Lower lobe of right lung (tissue), 2 donors: ENCODE measurements at places on chromosomes 11 and 22.

DNA sequence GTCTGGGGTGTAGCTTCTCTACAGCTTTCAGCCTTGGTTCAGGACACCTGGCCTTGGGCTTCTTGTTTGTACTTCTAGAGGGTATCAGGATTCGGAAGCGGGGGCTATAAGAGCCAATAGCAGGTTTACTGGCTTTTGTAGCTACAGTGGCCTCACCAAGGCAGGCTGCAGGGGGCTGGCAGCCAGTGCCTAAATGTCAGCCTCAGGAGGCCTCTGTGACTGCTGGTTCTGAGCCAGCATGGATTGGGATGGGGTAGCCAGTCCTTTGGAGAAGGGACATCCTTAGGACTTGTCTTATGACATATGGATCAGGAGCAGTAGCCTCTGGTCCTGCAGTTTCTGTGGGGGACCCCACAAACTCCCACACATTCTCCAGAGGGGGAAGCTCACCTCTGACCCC is 29.9 kb downstream of the EIF3F start:
- DNase-seq: no peak

GRCh38 chr22:23638611-23639010 is 6.5 kb upstream of the DRICH1 start:
- DNase-seq: no peak

DNA sequence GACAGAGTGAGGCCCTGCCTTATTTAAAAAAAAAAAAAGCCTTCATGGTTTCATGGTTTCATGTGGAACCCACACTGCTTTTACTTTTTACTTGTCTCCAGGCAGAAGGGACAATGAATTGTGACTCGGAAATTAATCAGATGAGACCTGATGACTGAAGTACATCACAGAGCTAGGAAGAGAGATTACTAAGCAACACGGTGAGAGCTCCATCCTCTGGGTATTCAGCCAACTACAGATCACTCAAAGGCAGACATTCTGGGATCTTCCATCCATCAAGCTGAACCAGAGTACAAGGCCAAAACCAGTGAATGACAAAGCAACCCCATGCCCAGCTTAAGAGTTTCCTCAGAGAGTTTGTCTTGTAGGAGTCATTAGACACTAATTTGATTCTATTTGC is 433.2 kb downstream of the SOX6 start:
- no peak for DNase-seq

- no peak for DNase-seq
Observed at GRCh38 chr11:112310419-112310818, 49.8 kb upstream of the PLET1 start.

DNA sequence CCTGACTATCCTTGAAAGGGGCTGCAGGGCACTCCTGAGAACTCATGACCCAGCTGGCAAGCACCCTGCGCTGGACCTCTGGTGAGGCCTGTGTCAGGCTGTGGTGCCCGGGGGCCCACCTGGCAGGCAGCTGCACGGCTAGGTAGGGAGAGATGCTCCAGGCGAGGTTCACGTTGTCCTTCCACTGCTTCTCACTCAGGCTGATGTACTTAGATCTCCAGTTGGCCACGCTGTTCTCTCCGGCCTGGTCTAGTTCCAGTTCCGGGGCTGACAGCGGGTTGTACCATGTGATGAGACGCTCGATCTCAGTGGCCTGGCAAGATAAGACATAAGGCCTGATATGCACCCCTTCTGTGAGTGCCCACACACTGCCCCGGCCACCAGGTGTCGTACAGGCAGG is 44.7 kb upstream of the SERPIND1 start:
- DNase-seq: no peak

DNA sequence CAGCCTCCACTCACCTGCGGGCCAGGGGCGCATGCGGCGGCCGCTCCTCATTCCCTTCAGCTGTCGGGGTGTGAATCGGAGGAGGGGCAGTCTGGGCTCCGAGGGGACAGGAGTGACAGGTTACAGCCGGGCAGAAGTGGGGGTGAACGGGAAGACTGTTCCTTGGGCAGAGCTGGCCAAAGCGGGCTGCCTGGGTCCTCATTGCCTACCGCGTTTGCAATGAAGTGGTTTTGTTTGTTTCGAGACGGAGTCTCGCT is 733 bp downstream of the MEI1 start:
- DNase-seq: no peak
